Amniotic stem cell (primary cell): ENCODE measurements at places on chromosomes 7 and 10.

DNA sequence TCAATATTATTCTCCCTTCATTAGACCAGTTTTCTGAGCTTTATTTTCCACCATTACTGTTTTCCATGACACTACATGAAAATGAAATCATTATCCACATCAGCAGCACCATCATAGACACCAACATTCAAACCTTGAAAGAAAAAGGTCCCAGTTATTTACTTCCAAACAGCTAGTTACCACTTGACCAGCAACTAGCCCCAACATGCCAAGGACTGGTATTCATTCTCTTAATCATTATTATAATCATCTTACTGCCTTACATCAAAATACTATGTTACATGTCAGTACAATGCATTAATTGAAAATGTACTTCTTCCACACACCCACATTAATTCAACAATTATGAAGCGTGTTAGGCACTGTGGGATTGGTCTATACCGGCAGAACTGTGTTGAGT is 199.4 kb downstream of the TSPAN12 start:
- no peak for DNase-seq

- no peak for DNase-seq
These were observed 4.8 kb downstream of the DHTKD1 start for GRCh38 chr10:12073526-12073925.

GRCh38 chr10:43857931-43858315 is 209.2 kb upstream of the ZNF32 start:
- DNase-seq = no peak

- DNase-seq = no peak
These were observed 534.0 kb upstream of the ANKRD30A start for GRCh38 chr10:36591436-36591835.

- no peak for DNase-seq
These were observed 35.8 kb upstream of the PRKAR1B start for GRCh38 chr7:762885-763284.

GRCh38 chr7:1849351-1850041 is 179.4 kb downstream of the ELFN1 start:
- DNase-seq = no peak

GRCh38 chr10:45179691-45180090 is 135.7 kb downstream of the OR13A1 start:
- DNase-seq = no peak

- DNase-seq = no peak
These were observed 40.5 kb downstream of the MACC1 start for GRCh38 chr7:20176578-20177242.

DNA sequence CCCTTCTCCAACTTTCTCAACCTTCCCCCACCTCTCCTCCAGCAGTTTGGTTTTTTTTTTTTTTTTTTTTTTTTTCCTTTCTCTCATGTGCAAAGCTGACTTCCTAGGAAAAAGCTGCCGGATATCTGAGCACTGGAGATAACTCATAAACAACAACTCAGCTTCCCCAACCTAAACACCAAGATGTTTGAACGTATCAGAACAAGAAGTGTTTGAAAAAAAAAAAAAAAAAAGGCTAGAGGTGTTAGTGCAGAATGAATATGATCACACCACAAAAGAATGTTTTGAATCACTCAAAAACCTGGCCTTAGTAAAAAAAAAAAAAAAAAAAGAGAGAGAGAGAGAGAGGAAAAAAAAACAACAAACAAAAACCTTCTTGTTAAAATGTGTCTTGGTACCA is 11.2 kb downstream of the GATA3 start:
- no peak for DNase-seq

DNA sequence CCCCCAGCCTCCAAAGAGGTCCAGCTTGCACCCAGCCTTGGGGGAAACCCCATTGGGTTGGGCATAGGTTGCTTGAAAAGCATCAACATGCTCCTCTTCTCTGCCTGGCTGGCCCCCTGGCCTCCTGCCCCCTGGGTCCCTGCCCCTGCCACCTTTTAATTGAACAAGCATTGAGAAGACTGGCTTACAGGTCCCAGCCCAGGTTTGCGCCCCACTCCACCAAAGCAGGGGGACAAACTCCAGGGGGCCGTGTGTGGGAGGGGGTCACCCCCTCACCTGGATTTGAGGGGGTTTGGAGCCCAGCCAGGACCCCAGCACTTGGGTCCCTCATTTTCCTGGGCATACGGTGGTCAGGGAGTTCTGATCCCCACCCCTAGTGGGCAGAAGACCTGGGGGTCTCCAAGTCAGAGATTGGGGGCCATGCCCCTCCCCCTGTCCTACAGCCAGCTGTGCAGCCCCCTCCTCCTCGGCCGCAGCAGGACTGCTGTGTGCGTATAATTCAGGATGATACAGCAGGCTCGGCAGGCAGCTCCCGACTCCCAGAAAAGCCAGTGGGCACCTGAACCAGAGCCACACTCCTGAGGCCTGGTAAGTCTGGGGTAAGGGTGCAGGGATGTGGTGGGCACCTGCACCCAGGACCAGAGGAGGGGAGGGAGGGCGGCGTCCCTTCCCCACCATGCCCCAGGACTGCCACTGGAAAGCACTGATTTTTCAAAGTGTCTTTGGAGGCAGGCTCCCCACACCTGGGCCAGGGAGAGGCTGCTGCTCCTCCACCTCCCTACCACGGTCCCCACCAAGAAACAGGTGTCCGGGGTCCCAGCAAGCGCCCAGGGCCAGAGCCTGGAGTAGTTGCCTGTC is 1.7 kb downstream of the ELFN1 start:
- no peak for DNase-seq

- DNase-seq = no peak
These were observed 90.6 kb upstream of the PPP2R2D start for GRCh38 chr10:131810036-131810804.

- no peak for DNase-seq
These were observed 163.2 kb upstream of the SHH start for GRCh38 chr7:155975490-155975889.

DNA sequence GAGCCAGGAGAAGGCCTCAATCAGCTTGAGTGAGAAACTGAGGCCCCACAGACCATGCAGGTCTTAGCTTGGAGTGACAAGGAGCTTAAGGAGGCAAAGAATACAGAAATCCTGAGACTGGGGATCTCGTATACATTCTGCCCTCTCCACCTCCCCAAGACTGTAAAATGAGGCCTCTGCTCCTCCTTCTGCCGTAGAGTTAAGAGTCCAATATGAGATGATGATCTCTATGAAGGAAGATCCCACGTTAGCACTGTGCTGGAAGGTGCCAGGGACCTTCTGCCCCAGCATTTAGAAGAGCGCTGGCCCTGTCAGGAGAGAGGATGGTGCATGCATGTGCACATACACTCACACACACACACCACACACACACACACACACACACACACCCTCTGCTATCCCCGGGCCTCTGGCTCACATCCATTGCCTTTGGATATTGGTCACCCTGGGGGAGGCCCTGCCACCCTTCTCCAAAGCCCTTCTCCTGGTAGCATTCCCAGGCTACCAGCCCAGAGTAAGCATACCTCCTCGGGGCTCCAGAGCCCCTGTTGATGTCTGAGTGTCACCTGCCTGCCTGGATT is 15.0 kb downstream of the ZCCHC24 start:
- DNase-seq = no peak

- no peak for DNase-seq
These were observed 461.4 kb downstream of the GRM8 start for GRCh38 chr7:126791306-126791705.

DNA sequence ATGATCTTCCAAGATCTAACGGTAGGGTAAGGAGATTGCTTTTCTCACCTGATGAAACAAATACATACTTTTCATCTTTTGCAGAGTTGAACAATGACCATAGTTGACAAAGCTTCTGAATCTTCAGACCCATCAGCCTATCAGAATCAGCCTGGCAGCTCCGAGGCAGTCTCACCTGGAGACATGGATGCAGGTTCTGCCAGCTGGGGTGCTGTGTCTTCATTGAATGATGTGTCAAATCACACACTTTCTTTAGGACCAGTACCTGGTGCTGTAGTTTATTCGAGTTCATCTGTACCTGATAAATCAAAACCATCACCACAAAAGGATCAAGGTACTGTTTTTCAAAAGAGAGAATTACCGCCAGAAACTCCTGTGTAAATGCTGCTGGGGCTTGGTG is 79.9 kb downstream of the ANKRD61 start:
- DNase-seq = no peak

- DNase-seq = no peak
These were observed 144.1 kb downstream of the PIP4K2A start for GRCh38 chr10:22570234-22570633.

DNA sequence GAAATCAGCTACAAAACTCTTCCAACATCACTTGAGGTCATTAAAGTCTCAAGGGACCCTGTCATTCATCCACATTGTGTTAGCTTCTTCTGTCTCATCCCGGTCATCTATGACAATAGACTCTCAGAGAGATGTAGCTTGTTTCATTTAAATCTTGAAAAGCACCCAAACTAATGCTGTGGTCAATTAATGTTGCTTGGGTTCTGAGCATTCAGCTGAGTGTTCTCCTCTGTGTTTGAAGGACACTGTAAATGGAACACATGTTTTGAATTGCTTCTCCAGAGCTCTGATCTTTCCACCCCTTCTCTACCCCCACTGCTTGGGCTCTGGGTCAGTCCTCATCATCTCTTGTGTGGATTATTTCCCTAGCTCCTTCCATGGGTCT is 19.6 kb upstream of the ADD3 start:
- no peak for DNase-seq

DNA sequence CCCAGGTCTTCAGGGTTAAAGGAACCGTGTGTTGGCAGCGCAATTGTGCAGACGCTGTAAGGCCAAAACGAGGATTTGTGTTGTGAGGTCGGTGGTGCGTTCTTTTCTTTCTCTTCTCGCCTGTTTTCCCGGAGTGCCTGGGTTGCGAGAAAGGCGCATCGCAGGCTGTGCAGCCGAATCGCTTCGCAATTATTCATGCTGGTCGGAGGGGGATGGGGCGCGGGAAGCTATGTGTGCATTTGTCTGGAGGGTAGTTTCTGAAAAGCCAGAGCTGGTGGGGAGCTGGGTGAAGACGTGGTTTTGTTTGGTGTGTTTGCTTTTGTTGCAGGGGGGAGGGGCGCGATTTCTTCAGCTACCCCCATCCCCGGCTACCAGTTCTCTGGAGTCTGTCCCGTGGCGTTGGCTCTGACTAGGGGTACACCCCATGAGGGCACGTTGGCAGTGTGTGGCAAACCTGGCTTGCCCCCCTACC is 2.1 kb downstream of the MXI1 start:
- peak; percentile 35 for DNase-seq

DNA sequence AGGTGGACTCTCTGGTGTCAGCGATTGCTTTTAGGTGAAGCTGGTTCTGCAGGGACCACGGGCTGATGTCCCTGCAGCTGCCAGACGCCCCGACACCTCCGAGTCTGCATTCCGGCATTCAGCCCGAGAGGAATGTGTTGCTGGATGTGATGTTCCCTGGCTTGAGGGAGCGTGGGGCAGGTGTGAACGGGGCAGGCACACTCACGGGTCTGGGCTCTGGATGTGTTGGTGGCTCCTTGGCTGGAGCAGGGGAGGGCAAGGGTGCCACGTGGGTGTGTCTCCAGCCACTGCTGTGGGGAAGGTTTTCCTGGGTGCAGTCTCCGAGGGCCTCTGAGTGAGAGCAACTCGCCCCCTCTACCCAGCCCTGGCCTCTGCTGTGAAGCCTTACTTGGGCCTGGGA is 140.5 kb downstream of the CAMK1D start:
- DNase-seq = no peak

DNA sequence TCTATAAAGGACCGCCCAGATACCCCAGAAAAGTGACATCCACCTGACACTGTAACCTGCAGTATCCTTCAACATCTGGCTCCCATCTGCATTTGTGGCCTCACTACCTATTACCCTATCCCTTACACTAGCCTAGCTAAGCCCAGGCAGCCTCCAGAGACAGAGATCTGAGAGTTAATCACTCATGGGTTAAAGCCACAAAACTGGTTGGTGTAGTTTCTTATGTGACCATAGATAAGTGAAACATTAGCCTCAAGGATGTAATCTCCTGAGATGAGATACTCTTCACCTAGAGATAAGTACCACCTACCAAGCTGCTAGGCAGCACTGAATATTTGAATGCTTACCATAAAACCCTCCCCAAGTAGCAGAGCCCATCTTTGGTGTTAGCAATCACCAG is 35.4 kb downstream of the CTTNBP2 start:
- no peak for DNase-seq

DNA sequence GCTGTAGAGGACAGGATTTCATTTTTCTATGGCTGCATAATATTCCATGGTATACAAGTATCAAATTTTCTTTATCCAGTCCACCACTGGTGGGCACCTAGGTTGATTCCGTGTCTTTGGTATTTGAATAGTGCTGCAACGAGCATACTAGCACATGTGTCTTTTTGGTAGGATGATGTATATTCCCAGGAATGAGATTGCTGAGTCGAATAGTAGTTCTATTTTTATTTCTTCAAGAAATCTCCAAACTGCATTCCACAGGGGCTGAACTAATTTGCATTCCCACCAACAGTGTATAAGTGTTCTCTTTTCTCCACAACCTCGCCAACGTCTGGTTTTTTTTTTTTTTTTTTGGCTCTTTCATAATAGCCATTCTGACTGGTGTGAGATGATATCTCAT is 550.0 kb downstream of the REEP3 start:
- no peak for DNase-seq

GRCh38 chr7:72097226-72097625 is 314.9 kb downstream of the CALN1 start:
- DNase-seq = no peak

- no peak for DNase-seq
These were observed 338 bp downstream of the ATP6V0E2 start for GRCh38 chr7:149873970-149874643.

- no peak for DNase-seq
These were observed 44.0 kb downstream of the ADK start for GRCh38 chr10:74194999-74195398.

- no peak for DNase-seq
These were observed 7.2 kb downstream of the TRPV6 start for GRCh38 chr7:142878315-142878714.

- DNase-seq = peak; percentile 29
These were observed at the start of gene LDB3 for GRCh38 chr10:86668297-86669165. Gene LDB3, plus strand, starts transcription at chr10:86668511. Its CDS starts 181 bp downstream, at chr10:86668692.

DNA sequence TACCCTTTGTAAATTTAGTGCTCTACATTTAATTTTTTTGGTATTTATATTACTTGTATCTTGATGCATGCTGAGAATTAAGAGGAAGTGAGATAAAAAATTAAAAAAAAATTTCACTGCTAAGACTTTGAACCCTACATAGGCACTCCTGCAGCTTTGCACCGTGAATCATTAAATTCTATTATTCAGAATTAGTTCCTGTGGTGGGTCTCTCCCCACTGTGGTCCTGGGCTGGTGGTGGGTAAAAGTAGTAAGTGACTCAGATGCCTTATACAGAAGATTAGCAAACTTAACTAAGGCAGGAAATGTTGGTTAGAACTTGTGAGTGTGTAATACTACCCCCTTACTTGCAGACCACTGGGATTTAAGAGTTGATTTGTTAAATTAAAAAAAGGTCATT is 72.6 kb downstream of the AP3M1 start:
- no peak for DNase-seq

DNA sequence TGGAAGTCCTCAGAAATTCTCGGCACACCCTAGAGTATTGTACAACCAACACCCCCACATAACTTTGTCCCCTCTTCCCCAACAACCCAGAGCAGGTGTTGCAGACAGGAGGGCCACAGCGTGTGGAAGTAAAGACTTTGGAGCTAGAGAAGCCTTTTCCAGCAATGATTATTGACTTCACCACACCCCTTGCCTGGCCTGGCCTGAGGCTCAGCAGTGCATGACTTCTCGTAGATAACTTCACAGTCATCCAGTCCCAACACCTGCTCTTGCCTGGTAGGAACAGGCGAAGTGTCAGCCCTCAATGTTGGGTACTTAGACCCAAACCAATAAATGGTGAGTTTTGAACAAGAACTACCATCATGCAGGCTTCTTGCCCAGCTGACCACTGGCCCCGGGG is 36.7 kb downstream of the GOT1 start:
- no peak for DNase-seq
